T-helper 22 cell (primary cell): ENCODE measurements at places on chromosomes 11 and 22.

GRCh38 chr11:70030412-70030811 lies 47.7 kb upstream of the ANO1 start:
- DNase-seq: no peak

GRCh38 chr11:2903672-2904011 lies 18.1 kb upstream of the CDKN1C start:
- DNase-seq: no peak

DNA sequence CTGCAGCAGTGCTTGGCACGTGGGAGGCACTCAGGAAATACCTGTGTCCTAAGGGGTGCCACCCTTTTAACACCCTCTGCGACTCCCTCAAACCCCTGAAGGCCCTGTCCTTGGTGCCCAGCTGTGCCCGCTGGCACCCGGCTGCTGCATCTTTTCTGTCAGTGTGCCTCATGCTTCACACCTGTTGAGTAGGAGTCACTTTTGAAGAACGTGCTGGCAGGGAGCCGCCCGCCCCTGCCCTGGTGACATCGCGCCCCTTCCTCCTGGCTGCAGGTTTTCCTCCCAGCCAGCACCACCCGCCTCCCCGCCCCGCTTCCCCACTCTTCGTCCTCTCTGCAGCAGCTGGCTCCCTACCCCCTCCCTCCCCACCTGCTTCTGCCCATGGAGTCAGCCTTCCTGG lies 17.8 kb downstream of the FRMD8 start:
- no peak for DNase-seq

DNA sequence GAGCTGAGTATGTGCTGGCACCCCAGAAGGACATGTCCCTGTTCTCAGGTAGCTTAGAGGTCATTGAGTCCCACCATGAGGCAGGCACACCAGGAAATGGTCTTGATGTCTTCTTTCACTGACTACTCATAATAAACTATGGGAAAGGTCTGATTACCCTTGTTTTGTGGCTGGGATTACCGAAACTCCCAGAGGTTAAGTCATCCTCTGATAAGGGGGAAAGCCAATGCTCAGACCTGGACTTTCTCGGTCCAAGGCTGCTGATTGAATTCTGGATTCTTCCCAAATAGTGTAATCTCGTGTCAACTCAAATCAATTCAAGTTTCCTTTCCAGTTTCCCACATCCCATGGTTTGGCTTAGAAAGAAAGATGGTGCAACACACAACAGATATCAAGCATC lies 3.7 kb upstream of the CD44 start:
- DNase-seq: no peak
